ENCODE measurements at places on chromosomes 11 and 22. TPM values are rescaled to one million over a fixed set of nuclear protein-coding genes. Genes with fewer than 3 reads are reported as not detected.

The TMEM151A gene
- total RNA-seq, result 0.16 TPM

The ALKBH3 gene
- total RNA-seq, result 33.1 TPM

The SPDYC gene
- total RNA-seq, result not detected

The NF2 gene
- total RNA-seq, result 21.1 TPM

- no peak for DNase-seq
Observed at GRCh38 chr22:49712195-49712791, 115.4 kb downstream of the BRD1 start.

DNA sequence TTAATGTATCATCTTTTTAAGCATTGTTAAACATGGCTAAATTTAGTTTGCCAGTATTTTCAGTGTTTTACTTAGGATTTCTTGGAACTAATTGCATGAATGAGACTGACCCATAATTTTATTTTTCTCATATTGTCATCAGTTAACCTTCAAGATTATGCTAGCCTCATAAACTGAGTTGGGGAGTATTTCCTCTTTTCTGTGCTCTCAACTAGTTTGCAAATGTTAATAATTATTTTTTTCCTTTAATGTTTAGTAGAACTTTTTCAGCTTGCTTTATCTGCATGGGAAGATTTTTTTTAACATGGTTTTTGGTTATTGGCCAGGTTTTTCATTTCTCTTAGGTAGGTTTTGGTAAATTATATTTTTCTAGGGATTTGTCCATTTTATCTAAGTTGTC, 235.4 kb upstream of the SESN3 start:
- no peak for DNase-seq

GRCh38 chr22:38233427-38233826, 31.6 kb downstream of the MAFF start:
- no peak for DNase-seq

GRCh38 chr11:416757-417621, 2.2 kb upstream of the SIGIRR start:
- no peak for DNase-seq
